ENCODE measurements at places on chromosomes 3 and 15.

DNA sequence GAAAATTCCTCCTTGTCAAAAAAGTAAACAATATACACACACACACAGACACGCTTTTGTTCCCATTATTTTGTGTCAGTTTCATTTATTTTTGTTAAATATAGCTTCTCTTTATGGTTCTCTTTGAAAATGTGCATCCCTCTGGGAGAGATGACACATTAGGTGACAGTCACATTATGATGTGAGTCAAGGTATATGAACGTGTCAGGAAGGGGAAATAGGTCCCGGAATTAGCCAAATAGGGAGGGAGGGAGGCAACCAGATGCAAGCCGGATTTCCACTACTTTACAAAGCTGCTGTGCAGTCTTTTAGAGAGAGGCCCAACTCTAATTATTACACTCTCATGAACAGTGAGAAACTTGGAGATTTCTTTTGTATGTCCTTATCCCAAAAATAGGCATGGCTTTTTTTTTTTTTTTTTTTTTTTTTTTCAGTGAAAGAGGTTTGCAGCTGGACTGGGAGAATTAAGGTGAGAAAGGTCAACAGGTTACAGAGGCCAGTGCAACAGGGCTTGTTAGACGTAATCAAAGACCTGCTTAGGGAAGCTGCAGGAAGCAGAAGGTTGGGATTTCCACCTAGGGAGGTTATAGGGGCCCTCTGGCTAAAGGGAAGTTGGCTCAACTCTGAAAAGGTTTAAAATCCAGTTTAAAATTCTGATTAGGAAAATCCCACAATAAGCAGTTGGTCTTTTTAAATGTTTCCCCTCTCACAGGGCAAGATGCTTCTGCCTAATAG lies 240.5 kb upstream of the UBE2E1 start:
- no peak for DNase-seq

GRCh38 chr3:52017586-52017985 lies 21.9 kb upstream of the RPL29 start:
- no peak for DNase-seq

DNA sequence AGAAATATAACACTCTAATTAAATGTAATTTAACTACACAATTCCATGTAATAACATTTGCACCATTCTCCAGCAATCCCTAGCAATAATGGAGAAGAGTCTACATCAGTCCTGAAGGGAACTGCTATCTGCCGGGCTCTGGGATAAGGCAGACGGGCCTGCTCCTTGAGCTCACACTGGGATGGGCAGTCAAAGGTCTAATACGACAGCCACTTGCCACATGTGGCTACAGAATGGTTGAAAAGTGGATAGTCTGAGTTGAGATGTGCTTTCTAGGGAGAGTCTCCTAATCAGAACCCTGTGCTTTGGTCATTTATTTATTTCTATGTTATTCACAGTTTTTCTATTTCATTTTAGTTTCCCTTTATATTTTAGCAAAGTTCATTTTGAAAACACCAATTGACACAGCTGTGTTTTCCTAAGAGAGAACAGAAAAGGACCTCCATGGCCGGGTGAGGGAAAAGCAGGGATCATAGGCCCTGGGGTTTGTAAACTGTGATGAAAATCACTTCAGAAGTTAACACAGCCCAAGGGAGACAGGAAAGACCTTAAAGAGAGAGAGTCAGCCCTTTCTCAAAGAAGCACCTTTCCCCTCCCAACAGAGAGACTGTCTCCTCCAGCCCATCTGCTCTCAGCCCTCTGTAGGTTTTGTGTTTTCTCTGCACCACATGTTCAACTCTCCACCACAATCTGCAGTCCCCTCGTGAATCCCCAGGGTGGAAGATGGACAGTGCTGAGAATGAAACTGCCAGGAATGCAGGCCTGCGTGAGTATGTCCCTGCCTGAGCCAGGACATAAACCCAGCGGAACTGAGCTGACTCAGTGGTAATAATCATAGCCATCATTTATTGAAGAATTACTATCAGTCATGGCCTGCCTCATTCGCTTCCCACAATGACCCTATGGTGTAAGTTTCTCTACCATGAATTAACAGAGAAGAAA lies 11.6 kb downstream of the FSIP1 start:
- no peak for DNase-seq

DNA sequence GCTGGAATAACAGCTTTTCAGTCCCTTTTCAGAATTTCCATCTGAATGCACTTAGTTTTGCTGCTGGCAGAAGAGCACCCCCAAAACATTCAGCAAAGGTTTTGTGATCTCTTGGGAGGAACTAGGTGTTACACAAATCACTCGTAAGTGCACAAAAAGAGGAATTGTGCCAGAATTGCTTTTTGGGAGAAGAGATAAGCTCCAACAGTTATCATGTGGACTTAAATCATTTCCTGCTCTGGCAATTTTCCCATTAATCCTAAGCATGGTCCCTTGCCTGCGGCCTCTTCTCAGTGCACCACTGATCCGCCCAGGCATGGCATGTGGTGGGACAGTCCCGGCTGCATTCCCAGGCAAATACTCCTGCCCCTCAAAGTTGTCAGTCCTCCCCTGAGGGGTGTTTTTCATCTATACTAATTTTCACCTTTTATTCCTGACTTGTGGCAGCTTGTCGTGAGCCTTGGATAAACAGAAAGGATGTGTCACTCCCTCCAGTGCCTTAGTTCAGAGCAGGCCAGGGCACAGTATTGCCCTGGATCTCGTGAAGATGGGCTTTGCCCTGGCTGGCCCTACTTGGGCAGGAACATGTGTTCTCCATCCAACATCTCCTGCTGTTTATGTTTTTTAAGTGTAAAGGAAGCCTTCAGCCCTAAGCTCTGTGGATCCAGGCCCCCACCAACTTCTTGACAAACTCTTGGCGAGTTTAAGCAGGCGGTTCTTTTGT lies 44.6 kb upstream of the VILL start:
- DNase-seq, result no peak

DNA sequence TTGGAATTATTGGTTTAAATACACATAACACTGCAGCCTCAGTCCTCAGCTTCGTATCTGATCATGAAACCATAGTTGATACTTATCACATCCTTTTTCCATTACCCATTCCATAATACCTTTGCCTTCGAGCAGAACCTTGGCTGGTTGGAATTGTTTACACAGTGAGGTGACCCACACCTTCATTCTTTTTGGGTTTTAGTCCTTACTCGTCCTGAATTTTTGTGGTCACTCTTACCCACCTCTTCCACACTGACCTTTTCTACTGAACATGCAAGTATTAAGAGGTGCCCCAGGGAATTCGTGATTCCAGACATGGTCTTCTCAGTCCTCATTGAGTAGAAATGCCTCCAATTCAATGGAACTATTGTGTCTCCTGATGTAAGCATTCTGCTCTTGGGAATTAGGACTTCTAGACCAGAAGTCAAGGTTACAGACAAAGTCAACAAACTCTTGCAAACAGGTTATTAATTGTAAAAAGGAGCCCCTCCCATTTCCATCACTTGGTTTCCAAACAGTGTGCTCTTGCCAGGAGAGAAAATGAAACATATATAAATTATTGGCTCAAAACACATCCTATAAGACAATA lies 37.7 kb downstream of the SCN11A start:
- no peak for DNase-seq
